Globus pallidus (tissue), 1 donor: ENCODE measurements at places on chromosomes 5 and 9.

DNA sequence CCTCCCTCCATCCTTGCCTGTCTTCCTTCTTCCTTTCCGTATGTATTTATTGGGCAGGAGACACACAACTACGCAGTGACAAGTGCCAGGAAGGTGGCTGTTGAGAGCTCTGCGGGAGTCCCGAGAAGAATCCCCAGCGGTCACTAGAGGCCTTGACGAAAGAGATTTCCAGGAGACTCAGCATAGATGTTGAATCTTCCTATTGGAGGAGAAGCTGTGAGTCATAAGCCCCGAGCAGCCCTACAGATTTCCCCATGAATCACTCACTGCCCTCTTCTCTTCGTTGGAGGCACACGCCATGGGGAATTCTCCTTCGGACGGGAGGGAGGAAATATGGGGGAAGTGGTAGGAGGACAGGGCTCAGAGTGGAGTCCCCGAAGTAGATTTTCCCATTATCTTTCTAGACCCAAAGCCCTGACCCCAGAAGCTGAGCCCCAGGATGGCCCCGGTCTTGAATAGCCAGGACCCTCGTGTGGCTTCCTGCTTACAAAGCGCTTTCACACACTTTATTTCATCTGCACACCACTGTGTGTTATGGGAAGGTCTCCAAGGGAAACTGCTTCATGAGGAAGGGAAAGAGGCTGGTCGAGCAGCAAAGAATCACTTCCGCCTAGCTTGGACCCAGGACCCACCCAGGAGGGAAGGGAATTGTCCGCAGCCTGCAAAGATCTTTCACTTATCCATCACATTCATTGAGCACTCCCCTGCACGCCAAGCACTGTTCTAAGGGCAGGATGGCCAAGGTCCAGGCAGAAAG is 12.7 kb downstream of the DUSP1 start:
- DNase-seq: no peak

GRCh38 chr5:35660451-35660850 is 42.8 kb downstream of the SPEF2 start:
- no peak for DNase-seq

- no peak for DNase-seq
These were observed 555.1 kb upstream of the ADAMTS16 start for GRCh38 chr5:4584982-4585381.

GRCh38 chr5:168238463-168238862 is 53.0 kb upstream of the WWC1 start:
- DNase-seq: no peak

GRCh38 chr5:115857057-115857479 is 15.3 kb downstream of the AP3S1 start:
- no peak for DNase-seq

- no peak for DNase-seq
These were observed 371.3 kb downstream of the ACTL7B start for GRCh38 chr9:108484468-108484867.

DNA sequence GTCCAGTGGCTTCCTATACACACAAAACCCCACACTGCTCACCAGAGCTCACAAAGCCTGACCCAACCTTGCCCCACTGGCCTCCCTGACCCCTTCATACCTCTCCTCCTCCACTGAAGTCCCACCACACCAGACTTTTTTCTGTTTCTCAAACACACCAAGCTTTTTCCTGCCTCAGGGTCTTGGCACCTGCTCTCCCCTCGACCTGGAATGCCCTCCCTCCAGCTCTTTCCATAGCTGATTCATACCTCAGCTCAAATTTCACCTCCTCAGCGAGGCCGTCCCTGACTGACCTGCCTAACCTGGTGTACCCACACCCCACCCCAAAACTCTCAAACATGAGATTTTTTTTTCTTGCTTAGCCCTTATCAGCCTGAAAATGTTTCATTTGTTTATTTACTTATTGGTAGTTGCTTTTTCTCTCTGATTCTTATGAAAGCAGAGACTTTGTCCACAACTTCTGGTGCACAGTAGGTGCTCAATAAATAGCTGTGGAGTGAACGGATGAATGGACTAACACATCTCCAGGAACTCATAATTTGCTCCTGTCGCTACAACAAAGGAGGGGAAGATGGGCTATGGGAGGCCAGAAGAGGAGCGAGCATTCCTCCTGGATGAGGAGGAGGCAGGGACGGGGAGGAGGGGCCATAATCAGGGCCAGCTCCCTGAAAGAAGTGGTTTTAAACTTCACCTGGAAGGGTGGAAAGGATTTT is 84.3 kb downstream of the SH3TC2 start:
- DNase-seq: no peak

GRCh38 chr9:134363450-134363849 is 37.2 kb downstream of the RXRA start:
- no peak for DNase-seq

GRCh38 chr5:150571836-150572235 is 63.9 kb downstream of the NDST1 start:
- DNase-seq: no peak

DNA sequence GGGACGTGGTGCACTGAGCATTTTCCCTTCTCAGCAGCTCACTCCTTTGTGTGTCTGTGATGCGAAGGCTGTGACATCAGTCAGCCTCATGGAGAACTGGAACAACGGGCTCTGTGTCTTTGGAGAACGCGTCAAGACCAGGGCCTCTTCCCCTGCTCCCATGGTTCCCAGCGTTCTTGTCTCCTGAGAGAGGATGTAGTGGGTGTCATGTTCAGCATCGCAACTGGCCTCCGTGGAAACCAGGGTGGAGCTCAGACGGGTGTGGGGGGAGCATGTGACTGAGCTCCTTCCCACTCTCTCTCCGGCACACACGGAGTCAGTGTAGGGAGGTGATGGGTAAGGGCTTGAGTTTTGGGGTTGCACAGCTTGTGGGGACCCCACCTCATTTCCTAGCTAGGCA is 59.7 kb downstream of the TENT4A start:
- DNase-seq: peak; percentile 50

DNA sequence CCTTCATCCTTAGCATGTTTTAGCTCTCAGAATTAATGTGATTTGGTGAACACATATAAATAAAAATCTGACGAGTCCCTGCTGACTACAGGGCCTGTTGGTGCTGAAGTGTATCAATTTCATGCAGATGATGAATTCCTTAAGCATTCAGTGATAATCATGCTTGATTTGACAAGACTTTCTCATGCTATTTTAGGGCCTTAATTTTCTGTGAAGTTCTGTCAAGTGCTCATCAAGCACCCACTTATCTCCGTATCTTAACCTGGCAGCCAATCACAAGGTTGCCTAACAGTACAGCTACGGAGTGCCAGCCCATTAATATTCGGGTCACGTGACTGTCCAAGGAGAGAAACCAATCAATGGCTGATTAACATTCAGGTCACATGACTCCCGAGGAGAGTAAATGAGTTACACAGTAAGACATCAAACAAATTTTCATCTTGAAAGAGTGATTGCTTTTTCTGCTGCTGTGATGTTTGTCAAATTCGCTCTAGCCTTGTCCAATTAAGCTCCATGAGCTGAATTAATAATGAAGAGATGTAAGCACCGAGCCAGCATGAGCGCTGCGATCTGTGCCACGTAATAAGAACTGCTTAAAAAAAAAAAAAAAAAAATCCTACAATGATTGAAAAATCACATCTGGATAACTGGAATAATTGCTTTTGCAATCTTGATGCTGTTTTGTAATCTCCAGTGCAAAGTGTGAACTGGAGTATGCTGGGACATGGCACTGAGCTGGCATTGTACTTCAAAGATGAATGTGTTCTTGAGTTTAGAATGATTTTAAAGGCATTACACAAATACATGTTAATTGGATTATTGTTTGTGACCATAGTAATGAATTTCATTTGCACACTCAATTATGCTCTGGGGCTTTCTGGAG is 104.3 kb upstream of the SPATA31D4 start:
- peak; percentile 43 for DNase-seq

- no peak for DNase-seq
These were observed 20.5 kb downstream of the MAST4 start for GRCh38 chr5:66616520-66617225.

- DNase-seq: peak; percentile 8
These were observed 32.0 kb upstream of the DHFR start for GRCh38 chr5:80686757-80687156.
